NCI-H524 (cell line): ENCODE measurements at places on chromosomes 12 and 14.

GRCh38 chr14:81172353-81172752 is 48.4 kb downstream of the GTF2A1 start:
- DNase-seq: no peak

- DNase-seq: no peak
These were observed 60.1 kb downstream of the TAOK3 start for GRCh38 chr12:118312578-118312977.

DNA sequence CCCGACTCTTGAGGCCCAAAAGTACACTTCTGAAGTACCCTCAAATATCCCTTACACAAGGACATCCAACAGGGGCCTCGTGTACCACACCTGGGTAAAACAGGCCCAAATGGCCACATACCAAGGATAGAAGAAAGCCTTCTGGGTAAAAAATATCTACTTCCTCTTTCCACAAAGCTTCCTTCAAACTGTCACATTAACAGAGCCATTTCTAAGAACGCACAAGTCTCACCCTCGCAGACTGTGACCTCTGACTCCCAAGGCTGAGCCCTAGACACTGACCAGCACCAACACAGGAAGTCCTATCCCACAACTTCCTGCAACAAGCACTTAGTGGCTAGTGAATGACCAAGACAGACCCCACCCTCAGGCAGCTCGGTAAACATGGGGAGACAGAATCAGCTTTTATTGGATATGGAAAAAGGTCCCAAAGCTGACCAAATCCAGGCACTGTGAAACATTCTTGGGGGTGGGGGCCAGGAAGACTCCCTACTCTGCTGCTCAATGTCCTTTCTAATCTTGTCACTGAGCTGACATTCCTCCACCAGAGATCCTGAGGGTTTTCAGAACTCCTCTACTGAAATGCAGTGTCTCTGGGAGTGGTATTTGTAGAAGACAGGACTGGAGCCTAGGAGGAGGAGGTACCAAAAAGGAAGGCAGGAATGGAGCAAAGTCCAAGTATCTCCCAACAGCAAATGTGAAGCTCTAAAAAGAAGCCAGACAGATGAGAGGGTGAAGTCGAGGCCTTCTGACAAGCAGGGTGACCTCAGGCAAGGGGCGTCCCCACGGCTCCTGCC is 15.9 kb downstream of the KCTD10 start:
- DNase-seq: no peak

- DNase-seq: no peak
These were observed 9.5 kb upstream of the BEST3 start for GRCh38 chr12:69708649-69709048.

- no peak for DNase-seq
These were observed 20.8 kb downstream of the ESRRB start for GRCh38 chr14:76396714-76397187.

DNA sequence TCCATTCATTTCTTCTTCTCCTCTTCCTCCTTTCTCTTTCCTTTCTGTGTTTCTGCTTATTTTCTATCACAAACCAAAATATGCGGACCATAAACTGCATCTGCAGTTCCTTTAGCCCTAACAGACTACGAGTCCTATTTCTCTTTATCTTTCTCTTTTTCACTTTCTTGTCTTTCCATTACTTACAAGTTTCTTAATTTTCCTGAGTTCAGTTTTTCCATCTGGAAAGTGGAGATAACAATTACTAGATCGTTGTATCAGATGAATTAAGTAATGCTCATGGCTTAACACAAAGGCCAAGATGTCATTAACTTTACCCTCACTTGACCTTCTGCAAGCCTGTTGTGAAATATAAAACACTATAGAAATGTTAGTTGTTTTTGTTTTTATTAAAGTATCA is 983 bp upstream of the COPS7A start:
- no peak for DNase-seq

DNA sequence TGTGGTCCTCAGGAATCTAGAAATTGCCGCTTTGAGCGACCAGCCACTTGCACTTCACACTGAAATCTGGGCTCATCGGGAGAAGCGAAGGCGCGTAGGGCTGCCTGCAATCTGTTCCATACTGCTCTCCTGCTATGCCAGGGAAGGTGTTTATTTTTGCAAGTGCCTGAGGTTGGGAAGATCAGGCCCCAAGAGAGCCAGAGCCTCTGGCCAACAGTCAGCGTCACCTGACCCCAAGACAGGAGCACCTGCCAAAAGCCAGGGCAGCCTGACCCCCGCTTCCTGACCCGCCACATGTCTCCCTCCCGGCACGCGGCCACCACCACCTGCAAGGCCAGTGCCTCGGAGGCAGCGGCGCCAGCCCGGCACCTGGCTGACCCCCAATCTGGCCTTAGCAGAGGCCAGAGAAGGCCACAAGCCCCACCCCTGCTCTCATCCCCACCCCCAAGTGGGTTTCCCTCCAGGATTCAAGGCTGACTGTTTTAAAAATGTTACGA is 94.4 kb downstream of the CHGA start:
- no peak for DNase-seq

- DNase-seq: no peak
These were observed 8.0 kb downstream of the CACNB3 start for GRCh38 chr12:48826209-48826855.
